Erythroblast (primary cell): ENCODE measurements at places on chromosomes 3 and 15.

- DNase-seq: no peak
Measured at GRCh38 chr15:39793923-39794322, 11.3 kb upstream of the FSIP1 start.

DNA sequence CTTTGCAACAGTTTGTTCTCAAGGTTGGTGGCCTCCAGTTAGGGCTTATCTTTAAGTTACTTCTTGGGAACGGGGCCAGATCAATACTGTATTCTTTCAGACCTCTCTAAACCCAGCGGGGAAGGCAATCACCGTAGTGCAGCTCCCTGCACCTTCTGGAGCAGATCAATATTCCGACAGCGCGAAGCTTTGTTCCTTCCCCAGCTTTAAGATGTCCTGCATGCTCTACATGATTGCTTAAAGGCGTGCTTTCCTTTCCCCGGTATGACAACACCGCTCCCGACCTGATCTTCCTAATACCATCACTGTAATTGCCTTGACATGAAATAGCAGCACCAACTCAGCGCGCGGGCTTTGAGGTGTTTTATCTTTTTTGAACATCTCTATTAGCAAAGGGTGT is 755.2 kb downstream of the NR2F2 start:
- DNase-seq: no peak

GRCh38 chr15:41096178-41096577 is 19.9 kb downstream of the INO80 start:
- DNase-seq: peak; percentile 65

DNA sequence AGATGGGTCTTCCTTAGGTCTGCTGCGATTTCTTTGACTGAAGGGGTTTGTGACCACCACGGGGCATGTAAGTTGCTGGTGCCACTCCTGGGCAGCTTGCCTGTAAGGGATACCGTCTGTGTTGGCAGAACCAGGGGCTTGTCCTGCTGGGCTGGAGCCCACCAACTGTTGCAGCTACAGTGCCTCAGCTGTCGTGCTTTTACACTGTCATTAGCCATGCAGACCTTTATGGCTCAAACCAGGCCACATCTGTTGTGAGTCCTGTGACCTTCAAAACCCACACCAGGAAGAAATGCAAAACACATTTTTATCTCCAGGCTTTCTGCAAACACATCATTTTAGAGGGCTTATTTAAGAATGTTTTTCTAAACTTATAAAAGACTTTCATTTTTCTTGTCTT is 168.7 kb downstream of the PTPRG start:
- no peak for DNase-seq
